ENCODE measurements at places on chromosomes 7 and 10. TPM values are rescaled to one million over a fixed set of nuclear protein-coding genes. Genes with fewer than 3 reads are reported as not detected.

- H3K4me3 ChIP-seq, result no peak overlapping the region
- peaks cover 10% of the 10 kb centered on the region for H3K4me1 ChIP-seq
Measured at GRCh38 chr10:12333380-12334185, 15.8 kb upstream of the CAMK1D start.

- H3K4me3 ChIP-seq, result no peak overlapping the region
- no peaks in the 10 kb centered on the region for H3K36me3 ChIP-seq
- H3K4me1 ChIP-seq, result peaks cover 19% of the 10 kb centered on the region
- DNase-seq, result peak; percentile 41
- peak overlapping the region; percentile 32 for H3K27ac ChIP-seq
Measured at GRCh38 chr10:78332012-78332411, 298.3 kb downstream of the RPS24 start.

GRCh38 chr10:50334273-50334672 is 83.0 kb upstream of the ASAH2 start:
- H3K36me3 ChIP-seq, result peaks cover 4% of the 10 kb centered on the region
- H3K27me3 ChIP-seq, result no peaks in the 10 kb centered on the region
- no peak overlapping the region for H3K27ac ChIP-seq
- no peak overlapping the region for H3K4me3 ChIP-seq
- DNase-seq, result no peak

DNA sequence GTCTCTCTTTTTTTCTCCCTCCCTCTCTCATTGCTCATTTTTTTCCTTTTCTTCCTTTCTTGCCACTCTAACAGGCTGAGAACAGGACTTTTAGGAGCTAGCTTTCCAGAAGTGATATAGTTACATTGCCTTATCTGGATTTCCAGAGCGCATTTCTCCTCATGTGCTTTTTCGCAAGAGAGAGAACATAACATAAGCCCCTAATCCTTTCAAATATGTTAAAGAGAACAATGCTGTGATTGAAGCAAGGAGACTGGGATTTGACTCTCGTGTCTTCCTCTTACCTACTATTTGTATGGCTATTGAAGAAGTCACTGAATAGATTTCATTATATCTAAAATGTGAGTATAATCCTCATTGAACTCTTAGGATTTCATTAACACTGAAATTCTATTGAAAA is 101.2 kb upstream of the PRPS1L1 start:
- no peaks in the 10 kb centered on the region for H3K36me3 ChIP-seq
- H3K27ac ChIP-seq, result no peak overlapping the region
- no peak for DNase-seq
- no peak overlapping the region for H3K4me3 ChIP-seq

GRCh38 chr7:75823198-75823910 is 9.7 kb upstream of the CCL24 start:
- no peaks in the 10 kb centered on the region for H3K27me3 ChIP-seq
- no peak for DNase-seq
- H3K27ac ChIP-seq, result no peak overlapping the region
- no peak overlapping the region for H3K4me3 ChIP-seq
- H3K36me3 ChIP-seq, result no peaks in the 10 kb centered on the region
- H3K4me1 ChIP-seq, result no peaks in the 10 kb centered on the region

DNA sequence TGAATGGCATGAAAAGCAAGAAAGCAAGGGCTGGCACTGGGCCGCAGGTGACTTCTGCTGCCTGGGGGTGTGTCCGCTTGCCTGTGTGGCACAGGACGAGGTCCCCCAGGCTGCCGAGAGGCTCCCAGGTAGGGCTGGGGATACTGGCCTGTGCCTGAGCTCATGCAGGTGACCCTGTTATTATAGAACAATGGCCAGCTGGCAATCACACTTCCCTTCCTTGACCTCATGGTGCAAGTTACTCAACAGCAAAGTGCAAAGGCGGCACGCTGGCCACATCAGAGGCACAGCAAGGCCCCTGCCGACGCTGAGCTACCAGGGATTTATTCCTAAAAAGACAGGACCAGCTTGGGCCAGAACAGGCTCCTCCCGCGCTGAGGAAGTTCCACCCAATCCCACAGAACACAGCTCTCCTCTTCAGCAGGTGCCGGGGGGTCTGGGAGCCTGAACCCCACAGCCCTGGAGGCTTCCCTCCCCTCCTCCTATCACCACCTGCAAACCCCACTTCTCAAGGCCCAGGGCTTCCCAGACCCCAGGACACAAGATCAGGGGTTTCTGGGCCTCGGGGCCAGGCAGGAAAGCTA is 1.4 kb upstream of the ADAM8 start:
- no peak overlapping the region for H3K27ac ChIP-seq
- H3K4me3 ChIP-seq, result no peak overlapping the region
- peaks cover 38% of the 10 kb centered on the region for H3K36me3 ChIP-seq
- no peak for DNase-seq
- H3K27me3 ChIP-seq, result peaks cover 39% of the 10 kb centered on the region

GRCh38 chr7:137578541-137578940 is 235.0 kb upstream of the PTN start:
- H3K27me3 ChIP-seq, result no peaks in the 10 kb centered on the region
- no peaks in the 10 kb centered on the region for H3K4me1 ChIP-seq
- H3K36me3 ChIP-seq, result no peaks in the 10 kb centered on the region
- DNase-seq, result no peak
- H3K4me3 ChIP-seq, result no peak overlapping the region

DNA sequence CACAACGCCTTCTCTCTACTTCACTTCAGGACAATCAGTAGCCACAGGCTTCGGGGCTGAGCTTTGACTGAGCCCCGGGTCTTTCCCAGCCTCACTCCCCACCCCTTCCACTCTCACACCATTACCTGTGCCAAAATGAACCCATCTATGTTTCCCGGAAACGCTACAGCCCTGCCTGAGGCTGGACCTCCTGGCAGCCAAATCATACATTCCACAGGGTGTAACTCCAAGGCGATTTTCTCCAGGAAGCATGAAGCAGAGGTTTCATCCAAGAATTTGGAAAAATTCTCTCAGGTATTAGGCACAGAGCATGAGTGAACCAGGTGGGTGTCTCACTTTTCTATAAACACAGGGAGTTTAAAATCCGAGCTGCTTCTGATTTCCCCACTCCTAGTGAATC is 286.3 kb downstream of the TNS3 start:
- no peak for DNase-seq
- no peaks in the 10 kb centered on the region for H3K27me3 ChIP-seq
- H3K36me3 ChIP-seq, result peaks cover 47% of the 10 kb centered on the region
- no peak overlapping the region for H3K27ac ChIP-seq
- no peak overlapping the region for H3K4me3 ChIP-seq
- H3K4me1 ChIP-seq, result peaks cover 4% of the 10 kb centered on the region

The DNAJC12 gene
- total RNA-seq, result 8.5 TPM

GRCh38 chr7:120303105-120303504 is 30.1 kb downstream of the KCND2 start:
- no peak overlapping the region for H3K27ac ChIP-seq
- no peaks in the 10 kb centered on the region for H3K27me3 ChIP-seq
- no peaks in the 10 kb centered on the region for H3K4me1 ChIP-seq
- no peak for DNase-seq
- no peak overlapping the region for H3K4me3 ChIP-seq

DNA sequence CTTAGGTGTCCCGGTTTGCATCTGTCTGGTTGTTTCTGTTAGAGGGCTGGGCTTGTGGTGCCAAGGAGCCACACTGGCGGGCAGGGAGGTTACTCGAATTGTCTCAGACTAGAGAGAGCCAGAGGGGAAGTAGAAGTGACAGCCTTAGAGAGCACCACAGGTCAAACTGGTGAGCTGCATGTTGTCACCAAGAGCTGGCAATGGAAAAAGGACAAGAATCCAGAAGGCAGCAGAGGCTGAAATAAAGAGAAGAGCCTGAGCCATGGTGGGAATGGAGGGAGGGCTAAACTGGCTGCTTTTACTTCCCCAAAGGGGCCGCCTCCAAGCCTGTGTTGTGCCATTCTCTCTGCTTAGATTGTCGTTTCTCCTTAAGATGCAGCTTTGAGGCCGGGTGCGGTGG is 31.1 kb upstream of the RHBDD2 start:
- no peak overlapping the region for H3K27ac ChIP-seq
- H3K27me3 ChIP-seq, result no peaks in the 10 kb centered on the region
- no peak overlapping the region for H3K4me3 ChIP-seq
- peak; percentile 13 for DNase-seq
- H3K36me3 ChIP-seq, result no peaks in the 10 kb centered on the region

All from muscle of leg (tissue), 16 donors.